Neural crest cell (in vitro differentiated cells): ENCODE measurements at places on chromosomes 5 and 9.

GRCh38 chr5:17069995-17070511 lies 134.0 kb upstream of the MYO10 start:
- DNase-seq, result no peak

DNA sequence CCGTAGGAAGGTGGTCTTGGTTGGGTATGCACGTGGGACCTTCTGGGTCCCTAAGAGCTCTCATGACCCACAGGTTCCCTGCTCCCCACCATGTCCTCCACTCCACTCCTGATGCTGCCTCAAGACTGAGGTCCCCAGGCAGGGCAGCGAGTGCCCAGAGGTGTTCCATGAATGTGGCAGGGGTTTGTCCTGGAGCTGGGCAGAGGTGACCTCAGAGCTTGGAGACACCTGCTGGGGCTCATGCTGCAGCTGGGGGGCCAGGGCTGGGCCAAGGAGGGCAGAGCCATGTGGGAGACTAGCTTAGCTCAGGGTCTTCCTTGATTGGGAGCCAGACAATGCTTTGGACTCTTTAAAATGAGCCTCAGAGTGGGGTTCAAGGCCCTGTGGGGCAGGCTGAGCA lies 74.0 kb upstream of the PITX1 start:
- no peak for DNase-seq

GRCh38 chr9:101026824-101027223 lies 1.7 kb upstream of the PLPPR1 start:
- no peak for DNase-seq

GRCh38 chr9:122366074-122366660 lies 4.7 kb upstream of the PTGS1 start:
- DNase-seq, result no peak

DNA sequence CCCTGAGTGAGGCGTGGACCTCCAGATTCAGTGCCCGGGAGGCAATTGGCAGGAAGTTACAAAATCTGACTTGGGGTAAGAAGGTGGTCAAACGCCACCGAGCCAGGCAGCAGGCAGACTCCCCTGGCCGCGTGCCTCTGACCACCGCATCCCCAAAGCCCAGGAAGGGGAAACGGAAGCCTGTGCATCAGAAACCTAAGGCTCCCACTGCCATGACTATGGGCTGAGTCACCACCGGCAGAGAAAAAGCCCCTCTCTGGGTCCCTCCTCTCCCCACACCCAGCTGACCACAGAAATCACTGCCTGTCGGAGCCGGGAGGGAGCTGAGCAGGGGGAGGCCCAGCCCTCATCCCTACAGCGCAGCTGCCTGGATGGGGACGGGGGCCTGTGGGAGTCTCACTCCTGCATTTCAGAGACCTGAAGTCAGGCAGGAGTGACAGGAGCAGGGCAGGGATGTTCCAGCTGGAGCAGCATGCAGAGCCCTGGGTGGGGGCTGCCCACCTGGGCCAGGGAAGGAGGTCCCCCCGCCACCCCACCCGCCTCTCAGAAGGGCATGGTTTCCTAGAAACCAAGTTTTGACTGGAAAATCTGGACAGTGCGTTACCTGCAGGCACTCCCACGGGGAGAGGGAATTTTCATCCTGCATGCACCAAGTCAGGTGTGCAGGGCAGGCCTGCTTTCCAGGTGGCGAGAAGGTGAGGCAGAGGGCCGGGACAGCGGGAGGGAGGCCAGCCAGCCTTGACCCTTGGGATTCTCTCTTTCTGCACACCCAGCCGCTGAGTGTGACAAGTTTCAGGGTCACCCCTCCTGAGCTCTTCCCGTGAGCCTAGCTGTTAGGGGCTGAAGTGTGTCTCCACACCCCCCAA lies 68.2 kb downstream of the LRSAM1 start:
- DNase-seq, result no peak

DNA sequence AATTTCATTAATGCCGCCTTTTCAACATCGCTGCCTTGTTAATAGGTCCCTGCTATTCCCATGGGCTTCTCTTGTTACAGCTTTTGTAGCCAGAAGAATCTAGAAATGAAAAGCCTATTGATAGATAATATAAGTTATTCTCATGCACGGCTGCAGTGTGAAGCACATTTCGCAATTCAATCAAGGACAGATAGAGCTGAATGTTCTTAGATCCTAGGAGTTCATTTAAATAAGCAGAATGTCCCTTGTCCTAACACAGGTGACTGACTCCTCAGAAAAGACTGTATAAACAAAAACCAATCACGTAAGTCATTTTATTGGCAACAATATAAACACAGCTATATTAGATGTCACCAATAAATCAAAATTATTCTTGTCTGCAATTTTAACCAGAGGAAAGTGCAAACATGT lies 9.4 kb downstream of the GLIS3 start:
- no peak for DNase-seq

DNA sequence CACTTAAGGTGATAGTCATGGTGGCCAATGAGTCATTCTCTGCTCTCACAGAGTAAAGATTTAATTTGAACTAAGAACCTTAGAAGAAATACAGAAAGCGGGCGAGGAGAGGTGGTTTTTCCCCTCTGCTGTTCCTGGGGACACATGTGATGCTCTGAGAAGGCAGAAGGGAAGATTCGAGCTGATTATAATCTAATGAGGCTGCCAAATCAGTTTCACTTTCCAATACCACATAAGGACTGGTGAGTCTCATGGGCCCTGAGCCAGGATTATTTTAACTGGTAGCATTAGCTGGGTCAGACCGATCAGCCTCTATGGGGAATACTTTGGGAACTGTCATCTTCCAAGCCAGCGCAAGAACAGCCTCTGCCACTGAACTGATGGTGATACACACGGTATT lies 116.5 kb downstream of the SLC1A3 start:
- DNase-seq, result no peak

DNA sequence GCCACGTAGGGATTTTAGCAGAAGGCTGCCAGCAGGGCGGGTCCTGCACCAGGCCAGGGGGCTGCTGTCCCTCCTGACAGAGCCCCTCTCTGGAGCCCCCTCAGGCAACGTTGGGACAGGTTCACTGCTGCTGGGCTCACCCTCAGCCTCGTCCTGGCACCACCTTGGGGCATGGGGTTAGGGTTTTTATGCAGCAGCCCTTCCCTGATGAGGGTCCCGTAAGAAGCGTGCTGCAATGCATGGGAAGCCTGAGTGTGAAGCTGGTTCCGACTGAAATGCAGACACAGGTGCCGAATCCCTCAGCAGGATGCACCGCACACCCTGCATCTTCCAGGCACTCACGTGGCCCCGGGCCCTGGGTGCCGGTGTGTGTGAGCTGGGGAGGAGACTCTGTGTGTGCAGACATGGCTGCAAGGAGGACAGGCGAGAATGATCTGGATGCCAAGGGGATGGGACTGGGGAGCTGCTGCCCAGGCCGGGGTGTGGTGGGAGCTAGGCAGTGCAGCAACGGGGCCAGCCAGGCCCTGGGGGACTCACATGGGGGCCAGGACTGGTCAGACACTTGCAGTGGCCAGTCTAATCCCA lies 27.1 kb downstream of the ZDHHC11B start:
- DNase-seq, result no peak

- DNase-seq, result no peak
Measured at GRCh38 chr5:57338068-57338867, 144.3 kb downstream of the ACTBL2 start.

DNA sequence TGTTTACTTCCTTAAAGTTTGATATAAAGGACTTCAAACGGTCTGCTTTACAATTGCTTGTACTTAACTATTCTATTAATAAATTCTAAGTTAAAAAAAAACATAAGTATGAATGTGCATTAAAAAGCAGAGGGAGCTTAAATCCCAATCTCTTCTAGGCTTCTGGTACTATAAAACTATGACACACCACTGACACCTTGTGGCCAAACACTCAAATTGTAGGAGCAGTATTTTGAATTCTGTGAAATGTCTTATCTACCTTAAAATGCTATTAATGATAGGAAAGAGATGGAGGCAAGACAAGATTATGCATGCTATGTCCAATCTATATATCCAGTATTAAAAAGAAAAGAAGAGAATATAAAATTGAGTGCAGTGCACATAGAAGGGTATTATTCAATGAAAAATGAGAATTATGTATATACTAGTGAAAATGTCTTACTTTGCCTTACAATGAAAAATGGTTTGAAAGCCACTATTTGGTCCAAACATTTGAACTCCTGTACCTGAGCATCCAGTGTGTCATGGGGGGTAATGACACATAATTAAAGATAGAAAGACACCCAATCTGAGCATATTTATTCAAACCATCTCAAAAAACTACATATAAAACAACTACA lies 87.6 kb downstream of the ERP44 start:
- peak; percentile 36 for DNase-seq

- no peak for DNase-seq
Measured at GRCh38 chr9:127853312-127854183, 910 bp downstream of the ENG start.
